Right lobe of liver (tissue), 6 donors: ENCODE measurements at places on chromosomes 3 and 15. TPM values are rescaled to one million over a fixed set of nuclear protein-coding genes. Genes with fewer than 3 reads are reported as not detected.

AZI2 gene
- 37.7 TPM for total RNA-seq

GRCh38 chr15:39172380-39173281, 408.2 kb upstream of the THBS1 start:
- DNase-seq = no peak

GRCh38 chr15:41627203-41627602, 33.0 kb upstream of the MGA start:
- no peak for DNase-seq

DNA sequence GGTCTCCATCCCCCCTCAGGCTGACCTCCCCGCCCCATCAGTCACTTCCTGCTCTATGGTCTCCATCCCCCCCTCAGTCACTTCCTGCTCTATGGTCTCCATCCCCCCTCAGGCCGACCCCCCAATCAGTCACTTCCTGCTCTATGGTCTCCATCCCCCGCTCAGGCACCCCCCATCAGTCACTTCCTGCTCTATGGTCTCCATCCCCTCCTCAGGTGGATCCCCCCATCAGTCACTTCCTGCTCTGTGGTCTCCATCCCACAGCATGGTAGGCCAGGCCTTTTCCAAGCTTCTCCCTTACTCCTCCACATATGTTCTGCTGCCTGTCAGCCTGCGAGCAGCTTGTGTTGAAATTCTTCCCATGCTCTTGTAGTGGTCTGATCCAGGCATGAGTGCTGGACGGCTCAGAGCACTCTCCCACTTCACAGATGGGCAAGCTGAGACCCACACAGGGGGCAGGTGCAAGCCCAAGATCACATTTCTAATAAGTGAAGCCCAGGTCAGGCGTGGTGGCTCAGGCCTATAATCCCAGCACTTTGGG, 36.8 kb downstream of the BDH1 start:
- peak; percentile 38 for DNase-seq

DNA sequence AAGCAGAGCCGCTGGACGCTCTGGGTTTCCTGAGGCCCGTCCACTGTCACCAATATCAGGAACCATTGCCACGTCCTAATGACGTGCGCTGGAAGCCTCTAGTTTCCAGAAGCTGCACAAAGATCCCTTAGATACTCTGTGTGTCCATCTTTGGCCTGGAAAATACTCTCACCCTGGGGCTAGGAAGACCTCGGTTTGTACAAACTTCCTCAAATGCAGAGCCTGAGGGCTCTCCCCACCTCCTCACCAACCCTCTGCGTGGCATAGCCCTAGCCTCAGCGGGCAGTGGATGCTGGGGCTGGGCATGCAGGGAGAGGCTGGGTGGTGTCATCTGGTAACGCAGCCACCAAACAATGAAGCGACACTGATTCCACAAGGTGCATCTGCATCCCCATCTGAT, 3.3 kb downstream of the RHO start:
- DNase-seq = no peak

- DNase-seq = no peak
These were observed 684 bp downstream of the RPL4 start for GRCh38 chr15:66503780-66504562.

GRCh38 chr3:155425396-155425795, 131.9 kb upstream of the STRIT1 start:
- DNase-seq = no peak

GRCh38 chr15:97962263-97962662, 1.8 kb downstream of the ARRDC4 start:
- no peak for DNase-seq

DNA sequence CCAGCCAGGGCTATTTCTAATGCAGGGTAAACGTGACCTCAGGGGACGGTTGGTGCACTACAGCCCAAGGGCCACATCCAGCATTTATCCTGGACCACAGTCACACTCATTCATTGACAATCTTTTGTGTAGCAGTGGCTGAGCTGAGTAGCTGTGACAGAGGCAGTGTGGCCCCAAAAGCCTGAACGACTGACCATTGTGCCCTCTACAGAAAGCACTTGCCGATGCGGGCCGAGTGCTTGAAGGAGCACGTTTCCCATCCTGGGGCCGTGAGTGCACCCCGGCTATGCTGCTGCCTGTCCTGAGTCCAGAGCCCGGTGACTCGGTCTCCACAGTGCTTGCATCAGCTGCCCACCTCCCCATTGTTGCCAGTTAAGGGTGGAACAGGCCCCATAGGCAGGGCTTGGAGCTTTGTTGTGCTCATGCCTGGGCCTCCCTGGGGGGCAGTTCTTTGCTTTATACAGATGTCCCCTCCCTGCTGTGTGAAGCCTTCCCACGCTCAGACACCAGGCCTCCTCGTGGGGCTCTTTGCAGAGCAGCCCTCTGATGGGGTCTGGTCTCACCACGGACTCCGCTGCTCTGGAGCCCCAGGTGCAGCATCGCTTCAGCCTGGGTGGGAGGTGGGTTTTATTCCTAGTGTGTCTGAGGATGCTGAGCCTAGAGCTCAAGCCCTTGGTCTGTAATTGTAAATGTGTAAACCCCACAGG, 13.0 kb upstream of the SNRPA1 start:
- DNase-seq = no peak

DNA sequence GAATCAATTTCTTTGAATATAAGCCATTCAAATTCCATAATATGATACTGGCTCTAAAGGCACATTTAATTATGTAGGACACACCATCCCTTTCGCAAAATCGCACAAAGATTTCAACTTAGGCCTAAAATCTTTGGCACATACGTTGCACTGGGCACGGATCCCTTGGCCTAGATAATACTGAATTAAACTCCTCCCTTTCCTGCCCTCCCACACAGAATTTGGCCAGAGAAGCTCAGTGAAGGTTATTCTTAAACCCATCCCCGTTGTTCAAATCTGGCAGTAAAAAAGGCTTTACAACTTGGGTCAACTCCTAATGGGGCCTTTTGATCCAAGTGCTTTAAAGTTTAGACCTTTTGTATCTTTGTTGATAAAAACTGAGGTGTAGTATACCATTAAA, 247.2 kb downstream of the PTPRG start:
- DNase-seq = peak; percentile 89

DNA sequence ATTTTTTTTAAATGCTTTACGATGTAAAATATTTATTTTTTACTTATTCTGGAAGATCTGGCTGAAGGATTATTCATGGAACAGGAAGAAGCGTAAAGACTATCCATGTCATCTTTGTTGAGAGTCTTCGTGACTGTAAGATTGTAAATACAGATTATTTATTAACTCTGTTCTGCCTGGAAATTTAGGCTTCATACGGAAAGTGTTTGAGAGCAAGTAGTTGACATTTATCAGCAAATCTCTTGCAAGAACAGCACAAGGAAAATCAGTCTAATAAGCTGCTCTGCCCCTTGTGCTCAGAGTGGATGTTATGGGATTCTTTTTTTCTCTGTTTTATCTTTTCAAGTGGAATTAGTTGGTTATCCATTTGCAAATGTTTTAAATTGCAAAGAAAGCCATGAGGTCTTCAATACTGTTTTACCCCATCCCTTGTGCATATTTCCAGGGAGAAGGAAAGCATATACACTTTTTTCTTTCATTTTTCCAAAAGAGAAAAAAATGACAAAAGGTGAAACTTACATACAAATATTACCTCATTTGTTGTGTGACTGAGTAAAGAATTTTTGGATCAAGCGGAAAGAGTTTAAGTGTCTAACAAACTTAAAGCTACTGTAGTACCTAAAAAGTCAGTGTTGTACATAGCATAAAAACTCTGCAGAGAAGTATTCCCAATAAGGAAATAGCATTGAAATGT, 15.6 kb downstream of the THBS1 start:
- no peak for DNase-seq

- no peak for DNase-seq
These were observed 5.8 kb downstream of the ACKR2 start for GRCh38 chr3:42814914-42815507.

DNA sequence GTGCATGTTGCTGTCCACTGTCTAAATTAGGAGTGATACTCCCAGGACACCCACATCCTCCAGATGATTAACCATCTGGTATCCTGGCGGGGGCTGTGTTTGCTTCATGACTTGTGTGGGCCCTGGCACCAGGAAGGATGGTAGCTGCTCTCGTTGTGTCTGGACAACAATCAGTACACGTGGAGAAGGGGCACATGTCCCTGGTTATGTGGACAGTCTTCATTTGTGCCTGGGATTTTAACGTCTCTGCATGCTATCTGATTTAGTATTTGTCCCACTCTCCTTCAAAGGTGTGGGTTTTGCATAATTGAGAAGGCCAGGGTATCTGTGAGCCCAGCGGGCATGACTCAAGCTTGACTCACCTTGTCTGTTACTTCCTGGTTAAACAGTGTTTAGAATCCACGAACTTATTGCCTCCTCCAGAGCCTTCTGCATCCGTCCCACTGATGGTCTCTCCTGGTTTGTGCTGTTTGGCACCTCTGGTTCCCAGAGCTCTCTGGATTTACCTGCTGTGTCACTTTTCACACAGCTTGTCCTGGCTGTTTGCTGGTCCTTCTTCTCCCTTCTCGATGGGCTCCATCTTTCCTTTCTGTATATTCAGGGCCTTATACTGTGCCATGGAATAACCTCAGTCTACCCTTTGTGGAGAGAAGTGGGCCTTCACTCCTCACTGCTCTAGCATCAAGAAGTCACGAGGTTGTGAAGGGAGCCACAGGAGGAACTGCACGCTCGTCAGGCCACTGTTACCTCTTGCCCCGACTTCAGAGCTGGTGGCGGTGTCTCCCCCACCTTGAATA, 32.5 kb downstream of the ARNT2 start:
- DNase-seq = no peak

GRCh38 chr15:78315686-78316282, 16.4 kb upstream of the SKIC8 start:
- no peak for DNase-seq

GRCh38 chr15:101108461-101108775, 143.4 kb downstream of the CHSY1 start:
- no peak for DNase-seq

DNA sequence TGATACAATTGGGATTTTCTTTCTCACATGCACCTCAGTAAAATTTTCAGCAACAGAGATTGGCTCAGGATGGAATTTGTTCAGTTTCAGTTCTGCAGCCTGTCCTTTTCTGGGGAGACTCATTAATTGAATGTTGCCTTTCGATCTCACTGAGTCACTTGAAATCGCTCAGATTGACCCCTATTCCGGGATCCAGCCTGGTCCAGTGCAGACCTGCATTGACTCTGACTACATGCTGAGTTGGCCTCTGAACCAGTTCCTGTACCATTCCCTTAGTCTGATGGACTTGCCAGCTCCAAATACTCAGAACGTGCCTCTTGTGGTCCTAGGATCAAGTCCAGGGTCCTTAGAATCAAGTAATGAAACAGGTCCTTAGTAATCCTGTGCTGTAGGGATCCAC, 9.4 kb downstream of the IGF1R start:
- no peak for DNase-seq

- no peak for DNase-seq
These were observed 19.5 kb upstream of the C3orf70 start for GRCh38 chr3:185172086-185173049.

DNA sequence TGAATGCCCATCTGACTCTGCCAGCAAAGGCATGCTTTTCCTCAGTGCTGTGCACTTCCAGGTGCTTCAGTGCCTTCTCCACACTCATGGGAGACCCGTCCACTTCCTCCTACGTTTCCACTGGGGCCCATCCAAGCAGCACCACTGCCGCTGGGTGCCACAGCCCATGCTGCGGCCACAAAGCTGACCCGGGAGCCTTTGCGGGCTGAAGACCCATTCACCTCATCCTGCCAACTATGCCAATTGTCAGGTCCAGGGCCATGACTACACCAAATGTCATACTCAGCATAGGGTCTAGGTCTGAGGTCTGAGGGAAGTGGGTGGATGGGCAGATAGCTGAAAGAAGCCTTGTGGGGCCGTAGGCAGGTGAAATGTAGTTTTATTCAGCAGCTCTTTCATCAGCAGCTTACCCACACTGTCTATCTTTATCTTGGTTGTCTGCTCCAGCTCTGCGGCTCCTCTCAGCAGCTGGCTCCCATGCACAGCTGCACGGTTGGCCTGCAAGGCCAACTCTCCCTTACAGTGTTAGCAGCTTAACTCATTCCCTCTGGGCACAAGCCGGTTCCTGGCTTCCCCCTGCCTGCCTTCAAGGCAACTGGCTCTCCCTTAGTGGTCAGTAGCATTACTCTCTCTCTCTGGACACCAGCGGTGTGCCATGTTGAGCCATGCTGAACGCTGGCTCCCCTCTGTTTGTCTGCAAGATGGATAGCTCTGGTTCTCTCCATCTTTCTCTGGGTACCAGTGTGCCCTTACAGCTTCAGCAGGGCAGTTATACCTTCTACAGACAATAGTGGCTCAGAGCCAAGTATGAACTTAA, 63.7 kb upstream of the SIAH2 start:
- no peak for DNase-seq
